Right lung (tissue), 10 donors: ENCODE measurements at places on chromosomes 3 and 15.

DNA sequence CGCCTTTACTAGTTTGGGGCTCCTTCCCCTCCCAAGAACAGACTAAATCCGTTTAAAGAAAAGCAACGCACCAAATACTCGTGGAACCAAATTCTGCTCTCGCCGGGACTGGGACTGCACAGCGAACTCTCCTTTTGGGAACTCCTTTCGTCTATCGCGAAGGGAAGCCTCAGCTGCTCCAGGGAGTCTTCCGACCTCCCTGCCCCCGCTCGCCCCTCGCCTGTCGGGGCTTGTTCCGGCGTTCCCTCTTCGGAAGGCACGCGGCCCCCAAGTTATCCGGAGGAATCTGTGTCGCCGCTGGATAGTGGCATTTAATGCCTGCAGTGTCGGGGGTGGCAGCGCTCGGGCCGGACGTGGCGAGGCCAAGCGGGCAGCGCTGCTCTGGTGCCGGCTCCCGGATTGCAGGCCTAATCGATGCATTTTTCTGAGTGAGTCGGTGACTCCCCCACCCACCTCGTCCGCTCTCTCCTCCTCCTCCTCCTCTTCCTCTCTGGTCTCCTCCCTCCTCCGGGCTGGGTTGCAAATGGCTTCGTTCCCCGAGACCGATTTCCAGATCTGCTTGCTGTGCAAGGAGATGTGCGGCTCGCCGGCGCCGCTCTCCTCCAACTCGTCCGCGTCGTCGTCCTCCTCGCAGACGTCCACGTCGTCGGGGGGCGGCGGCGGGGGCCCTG lies at the start of gene TRIM71:
TRIM71 (plus strand) TSS at position 440 of the 671 bp plus-strand sequence; CDS start at position 524, 84 bp downstream.
- no peak for DNase-seq

GRCh38 chr3:136193278-136194054 lies 2.7 kb downstream of the MSL2 start:
- no peak for DNase-seq

- no peak for DNase-seq
These were observed 44.7 kb downstream of the IFT57 start for GRCh38 chr3:108177536-108177935.

GRCh38 chr3:13275376-13276005 lies 144.6 kb downstream of the NUP210 start:
- DNase-seq: no peak

DNA sequence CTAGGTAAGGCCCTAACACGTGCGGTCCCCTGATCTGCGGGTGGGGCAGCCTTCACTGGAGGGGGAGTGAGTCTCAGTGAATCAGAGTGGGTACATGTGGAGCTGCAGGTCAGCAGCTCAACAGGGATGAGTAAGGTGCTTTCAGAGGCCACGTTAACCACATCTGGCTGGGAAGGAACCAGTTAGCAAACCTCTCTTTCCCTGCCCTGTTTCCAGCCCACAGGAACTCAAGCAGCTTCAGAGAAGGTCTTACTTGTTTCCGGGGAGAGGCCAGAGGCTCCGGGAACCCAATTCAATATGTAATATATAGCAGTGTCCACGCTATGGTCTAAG lies 175.3 kb downstream of the XXYLT1 start:
- DNase-seq: no peak

- DNase-seq: no peak
These were observed 167.4 kb upstream of the LPP start for GRCh38 chr3:187986514-187986934.

GRCh38 chr15:88864861-88865497 lies 30.4 kb downstream of the HAPLN3 start:
- DNase-seq: no peak

- DNase-seq: no peak
These were observed 17.3 kb downstream of the HDAC11 start for GRCh38 chr3:13497386-13497785.
